ENCODE measurements at places on chromosomes 3 and 15.

- no peak for DNase-seq
These were observed 518.0 kb upstream of the NR2F2 start for GRCh38 chr15:95812491-95812890.

DNA sequence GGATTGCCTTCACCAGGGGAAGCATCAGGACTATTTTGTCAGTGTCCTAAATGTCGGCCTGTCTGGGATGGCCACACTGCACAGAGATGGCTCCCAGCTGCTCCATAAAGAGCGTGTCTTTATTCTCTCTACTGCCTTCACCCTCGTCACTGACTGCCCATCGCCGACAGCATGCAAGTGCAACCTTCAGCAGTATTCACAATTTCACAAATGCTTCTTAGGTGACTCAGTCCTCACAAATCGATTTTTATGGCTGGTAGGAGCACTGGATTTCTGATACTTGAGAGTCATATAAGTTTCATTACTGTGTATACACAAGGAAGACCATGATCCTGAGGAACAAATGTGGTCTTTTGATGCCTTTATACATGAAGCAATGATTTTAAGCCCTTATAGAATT lies 1.1 kb upstream of the SSUH2 start:
- DNase-seq: no peak

DNA sequence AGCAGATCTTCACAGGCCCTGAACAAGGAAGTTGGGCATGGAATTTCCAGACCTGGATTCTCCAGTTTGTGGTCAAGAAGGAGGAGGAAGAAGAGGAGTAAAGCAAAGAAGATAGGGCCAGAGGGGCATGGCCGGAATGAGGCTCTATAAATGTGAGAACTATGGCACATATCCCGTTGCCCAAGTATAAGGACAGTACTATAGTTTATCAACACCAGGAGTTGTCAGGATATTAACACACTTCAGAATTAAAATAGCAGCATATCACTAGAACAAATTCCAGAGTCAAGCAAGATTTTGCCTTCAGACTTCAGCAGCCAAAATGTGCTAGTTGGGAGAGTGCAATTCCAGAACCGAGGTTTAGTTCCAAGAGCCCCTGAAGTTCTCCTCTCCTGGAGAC lies 38.4 kb upstream of the PHLDB2 start:
- DNase-seq: no peak

- DNase-seq: no peak
These were observed 9.7 kb downstream of the MYH15 start for GRCh38 chr3:108500728-108501127.

DNA sequence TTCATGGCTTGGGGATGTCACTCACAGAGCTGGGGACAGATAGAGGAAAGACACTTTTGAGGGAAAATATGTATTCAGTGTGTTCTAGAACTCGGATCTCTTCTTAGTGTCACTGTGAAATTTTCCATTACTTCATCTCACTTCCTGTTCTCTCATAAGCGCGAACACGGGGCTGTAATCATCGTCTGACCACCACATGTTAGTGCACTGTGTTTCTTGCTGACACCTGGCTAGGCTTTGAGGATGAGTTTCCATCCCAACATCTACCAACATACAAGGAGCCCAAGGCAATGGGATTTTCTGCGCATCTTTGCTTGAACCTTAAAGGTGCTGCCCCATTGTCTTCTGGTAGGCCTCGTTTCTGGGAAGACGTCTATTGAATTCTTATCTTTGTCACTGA lies 84.0 kb downstream of the LIPC start:
- DNase-seq: peak; percentile 17

DNA sequence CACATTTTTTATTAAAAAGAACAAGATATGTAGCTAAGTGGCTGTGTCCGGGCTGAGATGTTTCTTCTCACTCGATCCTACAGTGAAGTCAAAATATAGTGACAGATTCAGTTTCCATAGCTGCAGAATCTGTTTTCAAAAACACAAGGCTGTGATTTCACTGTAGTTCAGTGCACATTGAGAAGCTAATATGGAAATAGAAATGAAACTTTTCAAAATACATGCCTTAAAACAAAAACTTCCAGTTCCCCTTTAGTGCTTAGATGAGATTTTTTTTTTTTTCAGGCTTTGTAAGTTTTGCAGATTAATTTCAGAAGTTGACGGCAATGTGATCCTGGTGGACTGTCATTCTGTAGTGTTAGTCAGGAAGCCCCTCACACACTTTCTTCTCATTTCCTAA lies 23.8 kb upstream of the TRAK1 start:
- no peak for DNase-seq

- DNase-seq: no peak
These were observed 159.8 kb downstream of the B3GALNT1 start for GRCh38 chr3:160945336-160945735.

Data from stimulated activated CD8-positive, alpha-beta memory T cell treated with anti-CD3 and anti-CD28 coated beads, Interleukin-7, amount 100 ng/mL, for 4 hours (primary cell).